SK-N-MC (cell line): ENCODE measurements at places on chromosomes 4 and X.

- no peak for DNase-seq
These were observed 64.9 kb downstream of the ANKRD50 start for GRCh38 chr4:124647599-124647998.

DNA sequence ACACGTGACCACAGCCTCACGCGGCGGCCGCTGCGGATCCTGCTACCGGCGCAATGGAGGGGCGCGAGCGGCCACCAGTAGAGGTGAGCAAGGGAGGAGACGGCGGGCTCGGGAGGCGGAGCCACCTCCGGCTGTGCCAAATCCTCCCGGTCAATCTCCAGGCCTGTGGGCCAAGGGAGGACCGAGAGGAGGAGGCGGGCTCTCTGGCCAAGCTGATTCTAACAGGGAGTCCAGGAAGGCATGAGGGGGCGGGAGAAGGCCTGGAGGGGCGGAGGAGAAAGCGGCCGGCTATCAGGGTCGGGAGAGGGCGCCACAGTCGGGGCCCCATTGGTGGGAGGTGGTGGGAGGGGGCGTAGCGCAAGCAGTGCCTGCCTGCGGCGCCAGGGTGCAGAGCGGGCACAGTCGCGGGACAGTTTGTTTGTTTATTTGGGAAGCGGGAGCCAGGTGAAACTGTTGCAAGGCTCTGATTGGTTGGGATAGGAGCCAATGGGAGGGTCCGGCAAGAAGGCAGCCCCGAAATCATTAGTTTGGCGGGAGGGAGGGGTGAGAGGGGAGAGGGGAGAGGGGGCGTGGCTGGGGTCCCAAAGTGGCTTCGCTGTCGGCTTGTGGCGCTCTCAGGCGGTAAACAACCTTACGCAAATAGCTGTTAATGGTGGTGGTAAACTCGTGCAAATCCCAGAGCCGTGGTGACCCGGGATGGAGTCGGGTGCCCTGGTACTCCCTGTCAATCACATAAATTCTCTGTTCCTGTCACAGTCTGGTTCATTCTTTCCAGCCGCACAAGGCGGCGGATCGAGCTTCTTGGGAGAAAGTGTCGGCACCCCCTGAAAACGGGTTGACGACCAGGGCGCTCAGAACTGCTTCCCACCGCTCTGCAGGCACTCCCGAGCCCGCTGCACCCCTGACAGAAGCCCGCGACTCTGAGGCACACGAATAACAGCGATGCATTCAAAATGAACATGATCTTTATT, at the start of gene IRS4:
IRS4 (minus strand) TSS at position 55 of the 971 bp plus-strand sequence.
- no peak for DNase-seq

DNA sequence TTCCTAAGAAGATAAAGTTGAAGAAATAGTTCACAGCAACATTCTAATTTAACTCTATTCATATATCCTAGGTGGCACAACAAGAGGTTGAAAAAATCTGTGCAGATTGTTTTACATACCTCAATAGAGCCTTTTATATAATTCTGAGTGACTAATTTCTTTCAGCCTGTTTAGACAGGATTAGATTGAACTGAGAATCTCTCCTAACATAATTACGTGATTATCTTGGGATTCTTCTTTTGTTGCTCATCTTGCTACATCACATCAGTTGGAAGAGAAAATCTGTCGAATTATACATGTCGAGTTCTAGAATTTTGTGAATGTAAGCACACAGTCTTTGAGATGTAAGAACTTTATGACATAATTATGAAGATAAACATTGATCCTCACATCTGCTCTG, 1873.7 kb upstream of the IGFBP7 start:
- no peak for DNase-seq

- DNase-seq, result no peak
These were observed 2.5 kb downstream of the MYL5 start for GRCh38 chr4:676871-677235.

DNA sequence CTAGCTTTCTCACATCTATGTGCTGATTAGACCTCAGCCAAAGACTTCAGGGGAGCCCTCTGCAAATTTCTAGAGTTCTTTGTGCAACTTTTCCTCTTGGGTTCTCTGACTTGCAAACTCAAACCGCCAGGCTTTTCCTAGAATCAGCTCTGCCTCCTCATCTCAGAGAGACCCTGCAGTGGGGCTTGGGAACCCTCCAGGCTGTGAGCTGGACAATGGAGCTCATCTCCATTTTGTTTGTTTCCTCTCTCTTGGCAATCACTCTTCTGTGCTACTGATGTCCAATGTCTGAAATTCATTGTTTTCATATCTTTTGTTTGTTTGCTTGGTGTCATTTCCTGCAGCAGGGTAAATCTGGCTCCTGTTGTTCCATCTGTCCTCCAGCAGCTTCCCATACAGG, 33.0 kb downstream of the GYPB start:
- no peak for DNase-seq

- DNase-seq, result peak; percentile 87
These were observed 189.7 kb upstream of the ITM2A start for GRCh38 chrX:79556800-79557199.

- no peak for DNase-seq
These were observed 84.3 kb downstream of the REPS2 start for GRCh38 chrX:17030580-17031270.

DNA sequence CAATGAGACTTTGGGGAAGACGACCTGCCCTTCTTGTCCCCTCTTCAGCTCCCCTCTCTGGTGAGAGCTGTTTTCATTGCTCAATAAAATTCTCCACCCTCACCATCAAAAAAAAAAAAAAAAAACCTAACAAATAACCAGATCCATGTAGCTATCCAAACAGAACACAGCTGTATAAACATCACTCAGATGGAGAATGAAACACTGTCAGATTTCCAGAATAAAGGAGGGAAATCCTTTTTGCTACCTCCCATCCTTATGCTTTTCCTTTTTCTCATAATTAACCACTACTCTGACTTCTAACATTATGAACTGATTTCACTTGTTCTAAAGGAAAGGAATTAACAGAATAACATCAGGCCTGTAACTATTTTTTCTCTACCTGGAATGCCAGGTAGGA, 155.6 kb downstream of the PPP4R3C start:
- no peak for DNase-seq

GRCh38 chrX:110561034-110561433, 202.4 kb downstream of the RTL9 start:
- DNase-seq, result no peak

- DNase-seq, result peak; percentile 53
These were observed 39.2 kb downstream of the COPS4 start for GRCh38 chr4:83074086-83074704.
